Caco-2 (cell line): ENCODE measurements at places on chromosomes 12 and 14. TPM values are rescaled to one million over a fixed set of nuclear protein-coding genes. Genes with fewer than 3 reads are reported as not detected.

Gene PDZRN4
- not detected in 2 replicates for total RNA-seq

Gene POTEG
- not detected in 2 replicates for total RNA-seq

Gene SYCP3
- 0.16 TPM in 1 of 2 replicates, not detected in the other for total RNA-seq

Gene MBIP
- total RNA-seq: 27.8 and 28.8 TPM in 2 replicates

Gene CLEC2A
- total RNA-seq: not detected in 2 replicates

GRCh38 chr12:103771466-103771865 is 69.6 kb downstream of the NT5DC3 start:
- no peak overlapping the region for H3K27ac ChIP-seq
- no peaks in the 10 kb centered on the region for H3K4me1 ChIP-seq
- no peaks in the 10 kb centered on the region for H3K36me3 ChIP-seq
- H3K27me3 ChIP-seq: no peaks in the 10 kb centered on the region
- no peak overlapping the region for H3K4me3 ChIP-seq

DNA sequence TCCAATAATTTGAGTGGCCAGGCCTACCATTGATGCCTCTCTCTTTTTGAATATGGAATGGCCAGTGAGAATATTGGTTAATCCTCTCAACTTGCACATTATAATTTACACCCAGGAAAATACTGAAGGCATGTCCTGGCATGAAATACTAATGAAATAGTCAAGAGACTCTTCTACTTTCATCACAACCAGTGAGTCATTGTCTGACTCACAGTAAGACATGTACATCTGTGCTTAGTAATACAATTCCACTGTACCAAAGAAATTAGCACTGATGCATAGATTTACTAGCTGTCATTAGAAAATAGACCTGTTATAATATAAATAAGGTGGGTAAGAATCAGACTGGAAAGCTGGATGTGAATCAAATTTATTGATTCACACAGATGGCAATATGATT is 31.6 kb downstream of the KCNC2 start:
- H3K27ac ChIP-seq: no peak overlapping the region
- no peaks in the 10 kb centered on the region for H3K36me3 ChIP-seq
- no peaks in the 10 kb centered on the region for H3K4me1 ChIP-seq
- no peak overlapping the region for H3K4me3 ChIP-seq

GRCh38 chr12:176321-177181 is 37.4 kb downstream of the SLC6A12 start:
- peak overlapping the region; percentile 18 for H3K27ac ChIP-seq
- peak; percentile 80 for DNase-seq
- H3K36me3 ChIP-seq: no peaks in the 10 kb centered on the region
- H3K4me1 ChIP-seq: peaks cover 12% of the 10 kb centered on the region
- H3K4me3 ChIP-seq: no peak overlapping the region
- H3K27me3 ChIP-seq: no peaks in the 10 kb centered on the region

- peaks cover 2% of the 10 kb centered on the region; the same call in 1 of the 2 replicates for H3K36me3 ChIP-seq
- H3K27me3 ChIP-seq: no peaks in the 10 kb centered on the region
- no peak overlapping the region for H3K27ac ChIP-seq
- H3K4me1 ChIP-seq: no peaks in the 10 kb centered on the region
These were observed 60.0 kb downstream of the DGLUCY start for GRCh38 chr14:91173904-91174303.

- no peaks in the 10 kb centered on the region for H3K36me3 ChIP-seq
- DNase-seq: peak; percentile 19
- H3K4me1 ChIP-seq: peaks cover 11% of the 10 kb centered on the region; the same call in 1 of the 2 replicates
- no peak overlapping the region for H3K4me3 ChIP-seq
These were observed 6.1 kb upstream of the KRT74 start for GRCh38 chr12:52579468-52580465.

GRCh38 chr14:92397150-92397952 is 74.4 kb downstream of the SLC24A4 start:
- H3K36me3 ChIP-seq: no peaks in the 10 kb centered on the region
- no peak overlapping the region for H3K4me3 ChIP-seq
- H3K27ac ChIP-seq: peak overlapping the region; percentile 43

- H3K27me3 ChIP-seq: no peaks in the 10 kb centered on the region
- DNase-seq: no peak
- H3K27ac ChIP-seq: no peak overlapping the region
These were observed 23.0 kb downstream of the MVK start for GRCh38 chr12:109596418-109597244.

- no peak overlapping the region for H3K4me3 ChIP-seq
- peaks cover 11% of the 10 kb centered on the region for H3K4me1 ChIP-seq
- no peak for DNase-seq
- H3K36me3 ChIP-seq: no peaks in the 10 kb centered on the region; the same call in 1 of the 2 replicates
- no peak overlapping the region for H3K27ac ChIP-seq
These were observed 109.3 kb downstream of the ETV6 start for GRCh38 chr12:11758510-11759493.

DNA sequence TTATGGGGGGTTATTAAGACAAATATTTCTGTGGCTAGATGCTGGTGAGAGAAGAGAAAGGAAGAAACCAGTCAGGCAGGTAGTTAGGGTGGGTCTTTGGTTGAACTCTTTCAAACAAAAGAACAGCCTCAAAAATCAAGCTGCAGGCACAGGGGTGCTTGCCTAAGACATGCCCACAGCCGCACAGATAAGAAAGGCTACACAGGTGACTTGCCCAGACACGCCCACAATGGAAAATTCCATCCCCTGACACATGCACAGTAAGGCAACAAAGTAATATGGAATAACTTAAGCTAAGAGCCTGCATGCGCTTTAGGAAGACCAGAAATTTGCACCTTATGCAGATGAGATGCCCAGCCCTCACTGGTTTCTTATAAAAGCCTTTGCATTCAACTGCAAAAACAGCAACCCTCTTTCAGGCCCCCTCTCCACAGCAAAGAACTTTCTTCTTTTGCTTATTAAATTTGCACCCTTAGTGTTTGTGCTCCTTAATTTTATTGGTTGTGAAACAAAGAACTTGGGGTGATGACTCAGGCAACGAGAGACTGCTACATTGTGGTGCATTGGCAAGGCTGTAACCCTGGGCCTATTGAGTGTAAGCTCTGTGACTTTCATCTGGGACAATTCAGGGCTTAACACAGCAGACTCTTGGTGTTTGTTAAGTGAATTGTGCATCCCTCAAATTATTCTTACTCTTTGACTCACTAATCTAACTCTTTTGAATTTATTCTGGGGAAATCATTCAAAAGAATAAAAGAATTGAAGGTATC is 149.4 kb downstream of the RPAP3 start:
- H3K4me3 ChIP-seq: no peak overlapping the region
- peak; percentile 21 for DNase-seq
- no peak overlapping the region for H3K27ac ChIP-seq

DNA sequence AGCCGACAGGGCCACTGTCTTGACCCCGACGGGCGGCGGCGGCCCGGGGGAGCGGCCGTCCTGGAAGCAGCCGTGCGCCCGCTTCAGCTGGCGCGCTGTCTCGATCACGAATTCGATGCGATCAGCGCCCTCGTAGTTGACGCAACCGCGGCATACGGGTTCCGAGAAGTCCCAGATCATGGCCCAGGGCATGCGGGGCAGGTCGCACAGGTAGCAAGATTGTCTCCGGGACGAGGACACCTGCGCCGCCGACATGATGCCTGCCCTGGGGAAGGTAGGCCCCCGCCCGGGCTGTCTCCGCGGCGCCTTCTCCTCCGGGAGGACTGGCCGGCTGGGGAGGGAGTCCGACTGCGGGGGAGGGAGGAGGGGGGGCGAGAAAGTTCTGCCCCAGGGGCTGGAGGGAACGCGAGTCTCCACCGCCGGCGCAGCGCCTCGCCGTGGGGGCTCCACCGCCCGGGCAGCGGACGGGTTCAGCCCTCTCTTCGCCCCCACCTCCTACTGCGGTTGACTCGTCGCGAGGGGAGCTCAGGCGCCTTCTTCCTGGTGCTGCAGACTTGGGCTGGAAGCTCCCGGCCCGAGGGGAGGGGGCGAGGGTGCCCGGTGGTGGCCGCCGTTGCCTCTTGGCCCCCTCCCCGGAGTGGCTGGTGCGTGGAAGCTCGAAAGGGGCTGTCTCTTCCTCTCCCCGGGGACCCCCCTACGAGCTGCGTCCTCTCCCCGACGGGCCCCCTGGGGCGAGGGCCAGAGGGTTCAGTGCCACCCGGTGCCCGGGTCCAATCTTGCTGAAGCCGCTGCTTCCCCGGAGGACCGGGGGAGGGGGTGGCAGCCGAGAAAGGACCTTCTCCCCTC is 747 bp downstream of the IRF2BPL start:
- H3K4me1 ChIP-seq: peaks cover 57% of the 10 kb centered on the region
- peak overlapping the region; percentile 90 for H3K4me3 ChIP-seq
- no peaks in the 10 kb centered on the region for H3K36me3 ChIP-seq
- no peaks in the 10 kb centered on the region for H3K27me3 ChIP-seq

DNA sequence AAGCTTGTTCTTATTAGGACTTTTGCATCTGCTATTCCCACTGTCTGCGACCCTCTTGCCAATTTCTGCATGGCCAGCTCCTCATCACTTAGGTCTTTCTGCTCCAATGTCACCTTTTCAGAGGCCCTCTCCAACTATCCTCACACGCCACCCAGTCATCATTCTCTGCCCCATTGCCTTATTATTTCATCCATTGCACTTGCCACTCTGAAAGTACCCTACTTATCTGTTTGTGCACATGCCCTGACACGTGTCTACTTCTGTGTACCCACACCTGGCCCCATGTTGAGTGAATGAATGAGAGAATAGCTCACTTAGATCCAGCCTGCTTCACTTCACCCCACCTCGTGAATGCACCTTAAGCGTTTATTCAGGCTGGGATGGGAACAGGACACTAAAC is 218.7 kb upstream of the TBX3 start:
- H3K27me3 ChIP-seq: no peaks in the 10 kb centered on the region
- no peaks in the 10 kb centered on the region for H3K36me3 ChIP-seq
- H3K4me1 ChIP-seq: peaks cover 39% of the 10 kb centered on the region
- no peak for DNase-seq

- no peak for DNase-seq
- no peak overlapping the region for H3K4me3 ChIP-seq
- H3K27me3 ChIP-seq: no peaks in the 10 kb centered on the region
- peaks cover 3% of the 10 kb centered on the region for H3K36me3 ChIP-seq
- H3K27ac ChIP-seq: no peak overlapping the region
These were observed 1.8 kb upstream of the GCN1 start for GRCh38 chr12:120196363-120196762.

- no peaks in the 10 kb centered on the region for H3K27me3 ChIP-seq
- DNase-seq: peak; percentile 59
- peaks cover 56% of the 10 kb centered on the region for H3K4me1 ChIP-seq
- H3K4me3 ChIP-seq: no peak overlapping the region
These were observed 107.4 kb upstream of the MED13L start for GRCh38 chr12:116384691-116385485.

DNA sequence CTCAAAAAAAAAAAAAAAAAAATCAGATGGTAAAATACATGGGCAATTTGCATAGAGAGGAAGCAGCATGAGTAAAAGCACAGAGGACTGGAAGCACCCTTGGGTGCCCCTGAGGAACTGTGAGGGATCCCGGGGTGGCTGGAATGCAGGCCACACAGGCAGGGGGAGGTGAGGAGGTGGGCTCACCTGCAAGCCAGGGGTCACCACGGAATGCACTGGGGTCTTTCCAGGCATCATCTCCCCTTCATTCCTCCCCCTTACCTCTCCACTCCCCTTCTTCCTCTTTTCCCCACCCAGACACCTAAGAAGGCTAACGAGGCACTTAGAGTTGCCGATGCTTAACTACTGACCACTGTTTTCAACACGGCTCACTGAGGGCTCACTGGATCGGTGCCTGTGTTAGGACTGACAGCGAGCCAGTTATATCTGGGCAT is 14.4 kb upstream of the HIP1R start:
- H3K4me3 ChIP-seq: no peak overlapping the region
- no peaks in the 10 kb centered on the region for H3K36me3 ChIP-seq
- H3K27ac ChIP-seq: no peak overlapping the region
- H3K4me1 ChIP-seq: no peaks in the 10 kb centered on the region

DNA sequence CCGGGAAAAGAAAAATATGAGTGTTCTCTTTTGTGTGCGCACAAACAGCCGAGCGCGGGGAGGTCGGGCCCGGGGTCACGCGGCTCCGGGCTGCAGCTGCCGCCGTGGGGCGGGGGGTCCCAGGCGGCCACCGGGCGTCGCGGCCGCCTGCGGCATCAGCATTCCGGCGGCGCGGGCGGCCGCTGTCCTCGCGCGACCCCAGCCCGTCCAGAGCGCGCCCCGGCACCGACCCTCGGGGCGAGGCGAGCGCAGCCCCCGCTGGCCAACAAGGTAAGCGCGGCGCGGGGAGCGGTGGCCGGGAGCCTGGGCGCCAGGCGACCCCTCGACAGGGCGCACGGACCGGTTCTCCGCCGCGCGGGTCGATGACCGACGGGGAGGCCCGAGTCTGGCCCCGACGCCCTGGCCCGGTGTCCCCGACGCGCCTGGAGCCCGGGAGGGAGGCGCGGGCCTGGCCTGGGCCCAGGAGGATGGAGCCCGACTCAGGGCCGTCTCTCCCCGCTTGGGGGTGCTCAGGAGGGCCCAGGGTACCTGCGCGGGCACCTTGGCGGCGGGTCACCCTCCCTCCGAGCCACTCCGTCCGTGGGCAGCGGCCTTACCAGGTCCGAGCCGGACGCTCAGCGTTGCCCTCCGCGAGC is 103.9 kb upstream of the DIO3 start:
- H3K4me1 ChIP-seq: peaks cover 8% of the 10 kb centered on the region; the same call in 1 of the 2 replicates
- no peak overlapping the region for H3K4me3 ChIP-seq

GRCh38 chr12:64081008-64081404 is 141.1 kb downstream of the KICS2 start:
- no peak overlapping the region for H3K27ac ChIP-seq
- H3K4me3 ChIP-seq: no peak overlapping the region
- no peak for DNase-seq
- H3K27me3 ChIP-seq: no peaks in the 10 kb centered on the region
- H3K36me3 ChIP-seq: no peaks in the 10 kb centered on the region; the same call in 1 of the 2 replicates

DNA sequence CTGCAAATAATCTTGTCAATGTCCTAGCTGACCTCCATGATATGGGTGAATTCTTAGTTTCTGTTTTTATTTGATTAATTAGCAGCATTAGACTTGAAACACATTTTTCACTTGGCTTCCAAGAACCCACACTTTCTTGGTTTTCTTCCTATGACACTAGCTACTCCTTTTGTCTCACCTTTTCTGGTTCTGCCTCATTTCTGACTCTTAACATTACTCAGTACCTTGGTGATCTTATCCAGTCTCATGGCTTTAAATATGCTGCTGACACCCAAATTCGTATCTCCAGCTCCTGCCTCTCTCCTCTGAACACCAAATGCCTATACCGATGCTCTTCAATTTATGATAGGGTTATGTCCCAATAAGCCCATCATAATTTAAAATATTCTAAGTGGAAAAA is 32.0 kb upstream of the SSTR1 start:
- H3K27me3 ChIP-seq: no peaks in the 10 kb centered on the region
- H3K4me3 ChIP-seq: no peak overlapping the region
- H3K4me1 ChIP-seq: no peaks in the 10 kb centered on the region

GRCh38 chr12:15688202-15688736 is 100.9 kb downstream of the EPS8 start:
- H3K27me3 ChIP-seq: no peaks in the 10 kb centered on the region
- H3K27ac ChIP-seq: no peak overlapping the region
- peak; percentile 51 for DNase-seq
- H3K4me3 ChIP-seq: peak overlapping the region; percentile 8
